ENCODE measurements at places on chromosomes 13 and 19. TPM values are rescaled to one million over a fixed set of nuclear protein-coding genes. Genes with fewer than 3 reads are reported as not detected.

IRF3 gene
- total RNA-seq: 75.9 TPM

OVOL3 gene
- total RNA-seq: not detected

MTUS2 gene
- 8.9 TPM for total RNA-seq

PRKCG gene
- not detected for total RNA-seq

Measured in ascending aorta (tissue), 2 donors.